CD4-positive, alpha-beta T cell (primary cell): ENCODE measurements at places on chromosomes 5 and 9. TPM values are rescaled to one million over a fixed set of nuclear protein-coding genes. Genes with fewer than 3 reads are reported as not detected.

The CLINT1 gene
- 89.9 TPM for total RNA-seq

The OTP gene
- not detected for total RNA-seq

The CD274 gene
- 6.3 TPM for total RNA-seq

The TAF11L14 gene
- total RNA-seq = not detected

The SLC25A2 gene
- not detected for total RNA-seq

The DNAJB5 gene
- total RNA-seq = 2.7 TPM

The ZDHHC11B gene
- total RNA-seq = 15.1 TPM

The CIZ1 gene
- 106 TPM for total RNA-seq

The HINT2 gene
- 10.9 TPM for total RNA-seq

The PCDHB11 gene
- not detected for total RNA-seq
